ENCODE measurements at places on chromosomes 3 and 15. TPM values are rescaled to one million over a fixed set of nuclear protein-coding genes. Genes with fewer than 3 reads are reported as not detected.

The TRPM1 gene
- total RNA-seq = not detected

The SPRED1 gene
- 39.0 TPM for total RNA-seq

The SLC12A1 gene
- total RNA-seq = not detected

The C3orf49 gene
- not detected for total RNA-seq

The ARL6IP5 gene
- total RNA-seq = 132 TPM

The TEX55 gene
- total RNA-seq = not detected

The GOLGA8T gene
- 0.26 TPM for total RNA-seq

The SI gene
- total RNA-seq = not detected

The ST3GAL6 gene
- 2.6 TPM for total RNA-seq

The ARPC4 gene
- total RNA-seq = 174 TPM

The MB21D2 gene
- total RNA-seq = 3.6 TPM

The SLC6A11 gene
- not detected for total RNA-seq

The PLA2G4F gene
- total RNA-seq = not detected

The RBPMS2 gene
- total RNA-seq = not detected

The CPA3 gene
- not detected for total RNA-seq

The THSD4 gene
- total RNA-seq = 58.0 TPM

The CGNL1 gene
- 6.1 TPM for total RNA-seq

The IGSF11 gene
- total RNA-seq = 0.26 TPM

The GTPBP8 gene
- 31.4 TPM for total RNA-seq

Measured in fibroblast of lung (primary cell).